Neural progenitor cell (in vitro differentiated cells): ENCODE measurements at places on chromosomes 4 and X.

DNA sequence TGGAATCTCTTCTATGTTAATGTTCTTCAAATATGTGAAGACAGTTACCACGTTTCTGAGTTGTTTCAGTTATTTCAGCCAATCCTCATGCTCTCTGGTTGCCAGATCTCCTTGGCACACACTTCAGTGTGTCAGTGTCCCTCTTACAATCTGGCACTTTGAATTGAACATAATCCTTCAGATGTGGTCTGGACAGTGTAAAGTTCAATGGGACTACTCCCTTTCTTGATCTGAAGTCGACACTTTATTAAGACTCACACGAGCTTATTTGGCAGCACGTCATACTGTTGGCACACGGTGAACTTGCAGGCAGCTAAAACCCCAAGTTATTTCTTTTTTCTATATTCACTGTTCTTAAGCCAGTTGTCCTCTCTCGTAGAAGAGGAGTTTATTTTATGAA is 28.2 kb downstream of the ARSJ start:
- no peak for DNase-seq
- no peaks in the 10 kb centered on the region for H3K4me1 ChIP-seq
- no peak overlapping the region for H3K4me3 ChIP-seq
- no peaks in the 10 kb centered on the region for H3K27me3 ChIP-seq
- H3K27ac ChIP-seq = no peak overlapping the region

DNA sequence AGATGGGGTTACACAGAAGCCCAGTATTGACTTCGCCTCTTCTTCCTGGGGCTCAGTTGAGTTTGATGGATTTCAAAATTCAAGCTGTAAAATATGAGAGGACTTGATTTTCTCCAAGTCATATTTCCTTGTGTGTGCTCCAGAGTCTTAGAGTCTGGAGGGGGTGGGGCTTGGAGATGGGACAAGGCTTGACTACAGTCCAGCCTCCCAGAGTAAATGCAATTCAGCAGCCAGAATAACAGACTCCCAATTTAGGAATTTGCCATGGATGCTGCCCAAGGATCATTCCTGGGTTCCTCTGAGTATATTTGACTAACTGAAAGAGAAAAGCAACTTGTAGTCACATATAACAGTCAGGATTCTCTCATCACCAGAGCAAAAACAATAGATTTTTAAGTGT is 53.7 kb upstream of the RBPJ start:
- no peak for DNase-seq
- H3K27me3 ChIP-seq = no peaks in the 10 kb centered on the region
- no peaks in the 10 kb centered on the region for H3K36me3 ChIP-seq

- H3K4me1 ChIP-seq = no peaks in the 10 kb centered on the region
- no peaks in the 10 kb centered on the region for H3K36me3 ChIP-seq
- H3K27me3 ChIP-seq = no peaks in the 10 kb centered on the region
- DNase-seq = no peak
- no peak overlapping the region for H3K27ac ChIP-seq
These were observed 18.2 kb upstream of the UGT2B10 start for GRCh38 chr4:68797618-68798017.

DNA sequence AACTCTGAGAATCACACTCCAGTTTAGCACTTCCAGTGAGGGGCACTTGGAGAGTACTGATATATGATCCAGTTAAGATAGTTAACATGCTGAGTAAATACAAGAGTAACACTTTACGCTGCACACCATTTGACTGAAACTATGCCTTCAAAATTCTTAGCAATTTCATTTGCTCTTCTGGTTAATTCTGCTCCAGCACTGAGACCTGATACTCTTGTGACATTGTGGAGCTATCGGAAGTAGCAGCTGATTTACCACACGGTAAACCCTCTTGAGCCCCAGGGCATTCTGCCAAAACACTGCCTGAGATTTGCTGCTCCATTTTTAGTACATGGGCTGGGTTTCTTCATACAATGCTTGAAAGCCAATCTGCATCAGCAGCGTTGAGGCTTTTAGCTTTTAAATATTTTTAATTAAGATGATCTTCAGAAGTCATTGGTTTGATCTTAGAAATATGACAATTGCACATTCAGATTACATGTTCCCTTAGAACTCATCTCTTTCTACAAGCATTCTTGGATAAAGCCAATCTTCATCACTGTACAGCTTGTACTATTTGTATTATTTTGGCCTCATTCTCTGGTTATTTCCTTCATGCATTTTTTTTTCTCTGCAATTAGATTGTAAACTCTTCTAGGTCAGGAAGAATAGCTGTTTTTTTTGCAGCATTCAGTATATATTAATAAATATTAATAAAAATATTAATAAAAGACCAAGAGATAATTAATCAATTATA is 67.8 kb upstream of the ETNPPL start:
- H3K27me3 ChIP-seq = no peaks in the 10 kb centered on the region
- DNase-seq = no peak
- H3K4me3 ChIP-seq = no peak overlapping the region
